HuH-7 (cell line): ENCODE measurements at places on chromosomes 6 and 20.

GRCh38 chr20:1891263-1892118 is 3.7 kb upstream of the SIRPA start:
- DNase-seq = no peak

DNA sequence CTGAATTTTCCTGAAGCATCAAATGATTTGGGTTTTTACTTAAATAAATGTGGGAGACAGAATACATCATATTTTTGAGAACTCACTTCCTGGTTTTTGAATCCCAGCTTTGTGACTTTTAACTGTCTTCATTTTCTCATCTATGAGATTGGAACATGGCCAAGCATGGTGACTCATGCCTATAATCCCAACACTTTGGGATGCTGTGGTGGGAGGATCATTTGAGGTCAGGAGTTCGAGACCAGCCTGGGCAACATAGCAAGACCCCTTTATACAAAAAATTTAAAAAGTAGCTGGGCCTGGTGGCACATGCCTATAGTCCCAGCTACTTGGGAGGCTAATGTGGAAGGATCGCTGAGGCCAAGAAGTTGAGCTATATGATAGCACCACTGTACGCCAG is 122.3 kb downstream of the QKI start:
- DNase-seq = no peak

DNA sequence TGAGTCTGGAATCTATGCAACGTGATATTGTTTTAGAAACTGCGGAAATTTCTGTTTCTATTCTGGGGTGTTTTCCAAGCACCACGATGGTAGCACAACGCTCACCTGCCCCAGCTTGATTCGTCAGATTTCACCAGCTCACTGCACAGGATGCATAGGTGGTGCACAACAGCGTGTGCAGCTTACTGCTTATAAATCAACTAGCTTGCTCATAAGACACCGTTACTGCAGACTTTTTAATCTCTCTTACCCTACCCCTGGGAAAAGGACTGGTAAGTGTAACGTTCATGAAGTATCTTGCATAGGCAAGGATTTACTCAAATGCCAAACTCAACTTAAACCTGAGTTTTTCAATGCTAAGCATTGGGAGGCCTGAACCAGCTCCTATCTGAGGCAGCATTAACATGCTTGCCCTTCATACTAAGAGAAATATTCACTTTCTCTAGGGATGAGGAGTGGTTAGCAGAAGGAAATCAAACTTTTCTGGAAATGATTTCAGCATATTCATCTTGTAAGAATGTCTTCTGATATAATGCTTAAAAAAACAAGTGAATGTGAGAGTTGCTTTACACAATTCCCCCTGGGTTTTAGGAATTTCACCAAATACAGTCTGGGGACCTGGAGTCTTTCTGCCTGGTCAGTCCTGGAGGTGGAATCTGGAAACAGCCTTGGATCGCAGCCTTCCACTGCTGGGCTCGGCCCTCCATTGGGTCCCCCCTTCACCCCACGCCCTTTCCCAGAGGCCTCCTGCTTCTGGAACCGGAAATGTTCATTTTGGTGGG is 100.6 kb downstream of the DACT2 start:
- no peak for DNase-seq

GRCh38 chr6:29797135-29797534 is 30.5 kb upstream of the HLA-G start:
- DNase-seq = no peak

DNA sequence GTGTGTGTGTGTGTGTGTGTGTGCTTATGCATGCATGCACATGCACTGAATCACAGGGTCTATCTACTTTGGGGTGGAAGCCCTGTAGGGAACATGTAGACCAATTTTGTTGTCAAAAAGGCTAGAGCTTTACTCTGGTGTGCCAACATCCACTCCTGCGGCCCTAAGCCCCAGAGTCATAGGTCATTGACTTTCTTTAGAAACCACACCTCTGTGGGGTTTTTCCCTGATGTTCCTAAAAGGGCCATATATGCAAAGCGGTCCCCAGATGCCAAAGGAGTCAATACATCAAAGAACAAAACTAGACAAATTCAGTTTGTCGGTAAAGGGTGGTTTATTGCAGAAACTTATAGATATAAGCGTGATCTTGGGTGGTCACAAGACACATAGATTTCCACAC is 29.8 kb upstream of the SLC2A12 start:
- no peak for DNase-seq

DNA sequence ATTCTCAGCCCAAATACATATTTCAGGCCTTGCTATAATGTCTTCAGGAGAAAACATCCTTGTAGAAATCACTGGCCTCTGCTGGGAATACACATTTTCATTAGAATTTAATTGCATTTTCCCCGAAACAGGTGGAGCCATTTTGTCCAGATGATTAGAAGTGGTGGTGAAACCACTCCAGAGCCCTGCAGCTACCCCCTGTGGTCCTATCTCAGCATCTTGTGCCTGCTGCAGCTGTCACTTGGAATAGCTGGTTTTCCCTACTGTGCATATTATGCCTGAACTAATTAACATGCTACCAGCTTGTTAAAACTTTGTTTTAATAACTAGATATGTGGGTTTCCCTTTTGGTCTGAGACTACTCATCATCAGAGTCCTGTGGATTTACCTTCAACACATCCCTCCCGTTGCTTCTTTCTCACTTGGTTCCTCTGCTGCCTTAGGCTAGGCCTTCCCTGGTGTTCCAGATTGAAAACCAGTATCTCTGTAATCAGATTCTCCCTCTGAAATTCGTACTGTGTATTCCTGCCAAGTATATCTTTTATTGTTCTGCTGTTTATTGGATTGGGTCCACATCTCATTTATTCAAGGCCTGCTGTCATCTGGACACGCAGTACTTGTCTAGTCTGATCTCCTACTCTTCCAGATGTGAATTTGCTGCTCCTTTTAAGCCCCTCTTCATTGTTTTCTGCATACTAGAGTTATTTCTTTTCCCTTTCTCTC is 15.2 kb downstream of the DNAH8 start:
- DNase-seq = no peak

- DNase-seq = no peak
Measured at GRCh38 chr6:26372308-26373144, 7.5 kb downstream of the BTN3A2 start.

- DNase-seq = no peak
Measured at GRCh38 chr6:160832422-160832821, 130.4 kb downstream of the PLG start.
